CD4-positive, alpha-beta T cell (primary cell): ENCODE measurements at places on chromosomes 5 and 9.

DNA sequence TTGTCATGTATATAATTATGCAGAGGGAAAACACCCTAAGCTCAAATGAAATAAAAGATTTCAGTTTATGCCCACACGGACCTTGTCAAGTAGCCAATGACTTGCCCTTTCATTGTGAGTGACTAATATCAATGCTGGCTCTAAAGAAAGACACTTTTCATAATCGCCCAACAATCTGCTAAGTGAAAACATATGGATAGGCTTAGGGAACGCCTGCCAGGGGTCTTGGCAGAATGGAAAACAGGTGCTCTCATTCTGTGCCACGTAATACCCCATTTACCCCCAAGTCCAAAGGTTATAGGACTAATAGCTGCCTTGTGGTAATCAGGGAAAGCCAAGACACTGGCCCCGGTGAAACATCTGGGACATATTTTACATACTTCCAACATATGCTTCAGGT, 157.7 kb downstream of the SLF1 start:
- DNase-seq: no peak

DNA sequence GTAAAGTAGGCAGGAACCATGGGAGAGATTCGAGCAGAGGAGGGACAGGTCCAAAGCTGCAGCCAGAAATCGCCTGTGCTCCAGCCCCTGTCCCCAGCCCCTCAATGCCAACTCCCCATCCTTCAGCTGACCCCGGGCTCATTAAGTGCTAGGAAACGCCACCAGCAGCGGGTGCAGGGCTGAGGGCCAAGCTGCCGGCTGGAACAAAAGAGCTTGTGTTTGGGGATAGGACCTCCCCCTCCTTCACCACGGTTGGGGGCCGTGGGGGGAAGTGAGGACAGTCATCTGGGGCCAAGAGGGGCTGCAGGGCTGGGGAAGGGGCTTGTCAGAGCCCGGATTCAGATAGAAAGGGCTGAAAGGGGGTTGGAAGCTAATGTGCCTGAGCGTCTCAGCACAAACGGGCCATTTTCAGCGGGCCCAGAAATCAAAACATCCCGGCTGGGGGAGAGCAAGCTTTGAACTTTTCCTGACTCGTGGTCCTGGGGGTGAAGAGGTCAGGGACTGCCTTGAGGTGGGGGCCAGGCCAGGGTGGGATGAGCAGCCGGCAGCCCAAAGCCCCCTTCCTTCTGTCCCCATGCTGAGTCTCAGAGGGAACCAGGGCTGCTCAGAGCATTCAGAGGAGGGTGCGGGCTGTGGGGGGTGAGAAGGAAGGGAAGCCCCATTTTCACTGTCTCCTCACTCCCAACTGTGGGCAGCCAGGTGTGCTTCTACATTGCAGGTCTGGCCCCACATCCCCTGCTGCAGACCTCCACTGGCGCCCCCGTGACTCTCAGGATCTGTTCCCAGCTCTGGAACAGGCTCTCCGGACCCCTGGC, 69.4 kb upstream of the DAB2IP start:
- DNase-seq: no peak

GRCh38 chr9:134827559-134827958, 53.1 kb upstream of the FCN2 start:
- no peak for DNase-seq

DNA sequence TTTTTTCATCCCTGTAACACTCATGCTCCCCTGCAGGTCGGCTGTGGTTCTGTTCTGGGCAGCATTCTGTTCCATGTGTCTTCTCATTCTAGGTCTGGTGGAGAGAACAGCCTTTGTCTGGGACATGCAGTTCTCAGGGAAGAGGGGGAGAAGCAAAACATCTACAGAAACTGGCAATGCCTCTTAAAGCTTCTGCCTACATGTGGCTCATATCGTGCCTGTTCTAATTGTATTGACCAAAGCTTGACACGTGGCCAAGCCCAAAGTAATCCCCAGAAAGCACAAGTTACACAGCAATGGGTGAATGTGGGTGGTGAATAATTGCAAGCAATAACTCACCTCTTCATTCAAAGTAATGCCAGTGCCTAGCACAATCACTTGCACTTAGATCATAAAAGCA, 218.2 kb upstream of the IL12B start:
- no peak for DNase-seq

- DNase-seq: no peak
Observed at GRCh38 chr5:74233571-74233970, 407.0 kb downstream of the ENC1 start.

DNA sequence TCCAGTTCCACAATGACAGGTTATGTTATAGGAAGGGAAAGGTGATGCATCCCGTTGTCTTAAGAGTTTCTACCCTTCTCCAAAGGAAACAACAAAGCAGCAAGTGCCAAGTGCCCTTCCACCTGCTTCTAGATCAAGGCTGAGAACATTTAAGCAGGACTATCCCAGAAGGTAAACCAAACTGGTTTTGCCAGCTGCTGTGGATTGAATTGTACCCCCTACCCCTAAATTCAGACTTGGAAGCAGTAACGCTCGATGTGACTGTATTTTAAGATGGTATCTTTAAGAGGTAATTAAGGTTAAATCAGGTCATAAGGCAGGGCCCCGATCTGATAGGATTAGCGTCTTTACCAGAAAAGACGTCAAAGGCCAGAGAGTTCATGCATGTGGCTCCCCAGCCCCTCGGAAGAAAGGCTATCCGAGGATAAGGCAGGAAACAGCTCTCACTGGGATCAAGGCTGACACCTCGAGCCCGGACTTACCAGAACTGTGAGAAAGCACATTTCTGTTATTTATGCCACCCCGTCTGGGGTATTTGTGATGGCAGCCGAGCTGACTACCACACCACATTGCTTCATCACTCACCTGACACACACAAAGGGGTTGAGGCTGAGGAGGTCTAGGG, 179.1 kb upstream of the RAI14 start:
- DNase-seq: no peak

DNA sequence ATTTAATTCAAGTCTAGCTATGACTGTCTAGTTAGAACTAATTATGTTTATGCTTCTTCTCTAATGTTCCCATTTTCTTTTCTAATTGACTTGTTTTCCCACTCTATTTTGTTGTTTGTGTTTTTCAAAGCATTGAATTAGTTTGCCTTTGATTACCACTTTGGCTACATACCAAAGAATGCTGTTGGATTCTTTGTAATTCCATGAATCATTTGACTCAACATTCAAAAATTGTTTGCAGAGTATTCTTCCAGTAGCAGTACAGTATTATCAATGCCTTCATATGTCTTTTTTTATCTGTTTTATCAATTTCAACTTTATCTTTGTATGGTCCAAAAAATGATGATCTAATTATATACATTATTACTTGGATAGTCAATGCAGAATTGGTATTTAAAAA, 288.7 kb downstream of the RFX3 start:
- DNase-seq: no peak

DNA sequence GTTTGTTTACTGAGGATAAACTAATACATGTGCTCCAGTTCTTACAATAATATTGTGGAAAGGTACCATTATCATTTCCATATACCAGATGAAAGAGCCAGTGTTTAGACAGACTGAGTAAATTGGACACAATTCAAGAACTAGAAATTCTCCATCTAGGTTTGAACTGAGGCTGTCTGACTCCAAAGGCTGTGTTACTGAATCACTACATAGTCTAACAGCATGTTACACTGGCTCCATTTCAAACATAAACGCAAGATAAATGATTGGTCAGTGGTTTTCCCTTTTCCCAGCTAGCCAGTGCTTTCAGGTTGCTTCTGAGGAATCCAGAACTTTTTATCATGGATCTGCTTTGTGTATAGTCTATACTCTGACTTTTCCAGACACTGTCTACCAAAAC, 8.1 kb downstream of the SPDL1 start:
- no peak for DNase-seq

GRCh38 chr5:170232786-170233185, at the start of gene C5orf58:
Gene C5orf58 (plus strand): TSS chr5:170232985. CDS start chr5:170234977, 1,992 bp downstream.
- DNase-seq: no peak

DNA sequence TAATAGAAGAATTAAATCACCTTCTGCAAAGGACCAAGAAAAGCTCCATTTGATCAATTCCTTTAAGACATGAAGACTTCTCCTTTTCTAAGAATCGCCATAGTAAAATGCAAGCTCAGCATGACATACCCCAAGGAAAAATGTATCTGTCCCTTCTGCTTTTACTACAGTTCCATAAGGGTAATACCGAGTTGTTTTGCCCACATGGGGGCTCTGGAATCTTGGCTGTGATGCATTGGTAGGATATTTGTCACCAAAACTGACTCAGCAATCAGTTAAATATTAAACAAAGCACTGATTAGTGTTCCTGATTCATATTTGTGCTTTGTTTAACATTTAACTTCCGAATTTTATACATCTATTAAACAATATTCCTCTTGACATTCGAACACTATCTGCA, 24.3 kb upstream of the KCNIP1 start:
- no peak for DNase-seq

DNA sequence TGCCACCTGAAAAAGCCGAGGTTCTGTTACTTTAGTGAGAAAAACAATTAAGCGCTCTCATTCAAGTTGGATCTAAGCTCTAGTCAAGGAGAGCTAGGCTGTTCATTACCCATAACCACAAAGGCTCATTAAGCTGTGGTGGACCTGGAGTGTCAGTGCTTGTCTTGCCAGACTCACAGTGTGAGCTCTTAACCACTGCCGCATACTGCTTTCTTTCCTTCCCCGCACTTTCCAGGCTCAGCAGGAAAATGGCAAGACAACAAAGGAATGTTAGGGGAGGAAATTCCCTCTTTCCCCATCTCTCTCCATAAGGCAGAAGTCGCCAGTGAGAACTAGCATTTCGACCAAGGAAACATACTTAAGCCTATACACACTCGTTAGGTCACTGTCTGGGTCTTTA, 467.3 kb downstream of the ENC1 start:
- no peak for DNase-seq

GRCh38 chr5:35319333-35320002, 89.2 kb upstream of the PRLR start:
- DNase-seq: no peak

DNA sequence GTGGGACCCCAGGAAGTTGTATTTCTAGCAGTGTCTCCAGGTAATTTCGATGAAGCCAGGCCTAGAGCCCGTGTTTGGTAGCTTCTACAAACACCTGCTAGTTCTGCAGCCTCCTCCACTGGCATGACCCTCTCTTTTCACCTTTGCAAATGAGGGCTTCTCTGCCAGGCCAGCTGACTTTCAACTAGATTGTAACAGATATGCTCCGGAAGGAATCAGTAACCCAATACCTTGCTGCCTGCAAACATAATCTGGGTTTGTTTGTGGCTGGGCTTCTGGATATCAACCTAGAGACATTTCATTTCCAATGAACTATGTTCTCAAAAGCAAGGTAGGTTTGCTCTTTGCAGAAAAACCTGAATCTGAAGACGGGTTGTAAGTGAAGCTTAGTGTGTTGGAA, 354.8 kb downstream of the DMRT2 start:
- DNase-seq: no peak
